Activated CD4-positive, alpha-beta T cell treated with anti-CD3 and anti-CD28 coated beads, Interleukin-10, Interleukin-2, amounts not matched to agents 100 ng/mL and 50 ng/mL, durations not matched to agents 16 hours and 8 hours (primary cell): ENCODE measurements at places on chromosomes 2 and 18.

DNA sequence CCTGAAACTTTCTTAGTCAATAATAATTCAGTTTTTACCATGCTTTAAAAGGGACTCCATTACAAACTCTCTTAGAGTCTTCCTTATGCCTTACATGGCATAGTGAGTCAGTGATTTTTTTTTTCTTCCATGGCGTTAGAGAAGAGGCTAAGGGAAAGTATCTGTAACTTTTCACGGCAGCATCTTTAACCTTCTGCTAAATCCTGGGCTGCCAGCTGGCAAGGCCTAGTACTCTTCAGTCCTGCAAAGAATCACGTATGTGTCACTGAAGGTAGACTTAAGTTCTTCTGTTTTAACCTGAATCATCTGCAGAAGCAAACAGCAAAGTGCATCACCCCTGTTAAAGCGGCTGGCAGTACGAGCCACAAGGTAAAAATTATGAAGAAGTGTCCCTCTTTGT is 286.3 kb upstream of the FN1 start:
- no peak for DNase-seq

DNA sequence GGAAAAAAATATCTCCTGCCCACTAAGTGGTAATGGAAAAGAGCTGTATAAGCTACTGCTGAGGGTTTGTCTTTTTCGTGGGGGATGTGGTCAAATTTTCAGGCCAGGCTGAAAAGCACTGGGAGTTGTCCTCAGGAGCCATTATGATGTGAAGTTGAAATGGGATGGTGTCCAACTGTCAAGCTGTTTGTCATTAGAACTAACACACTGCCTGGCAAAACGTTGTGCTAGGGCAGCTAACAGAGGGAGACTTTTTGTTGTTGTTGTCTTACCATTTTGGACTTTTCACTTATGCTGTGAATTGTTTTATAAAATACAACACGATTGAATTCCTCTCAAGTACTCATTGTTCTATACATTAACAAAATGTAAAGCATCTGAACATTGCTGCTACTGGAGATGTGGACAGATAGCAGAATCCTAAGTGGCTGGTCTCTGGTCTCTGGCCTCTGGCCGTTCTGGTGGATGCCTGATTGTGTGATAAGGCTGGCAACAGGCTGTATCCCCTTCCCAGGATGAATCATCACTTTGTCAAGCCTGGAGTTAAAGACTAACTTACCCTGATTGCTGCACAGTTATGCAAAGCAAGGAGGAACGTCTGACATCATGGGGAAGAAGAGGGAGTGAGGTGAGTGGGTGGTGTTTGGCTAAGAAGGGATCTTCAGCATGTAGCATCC is 2.3 kb downstream of the MYO1B start:
- peak; percentile 2 for DNase-seq

DNA sequence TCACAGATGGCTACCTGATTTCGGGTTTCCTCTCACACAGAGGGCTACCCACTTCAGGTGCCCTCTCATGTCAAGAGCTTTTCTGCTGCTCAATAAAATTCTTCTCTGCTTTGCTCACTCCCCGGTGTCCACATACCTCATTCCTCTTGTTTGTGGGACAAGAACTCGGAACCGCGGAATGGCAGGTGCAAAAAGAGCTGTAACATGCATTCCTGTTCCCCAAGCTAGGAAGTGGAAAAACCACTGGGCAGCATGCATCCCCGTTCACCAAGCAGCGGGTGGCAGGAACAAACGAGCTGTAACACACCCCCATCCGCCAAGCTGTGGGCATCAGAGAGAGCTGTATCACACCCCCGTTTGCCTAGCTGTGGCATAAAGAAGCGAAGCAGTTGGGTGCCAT is 27.2 kb upstream of the FRZB start:
- no peak for DNase-seq

DNA sequence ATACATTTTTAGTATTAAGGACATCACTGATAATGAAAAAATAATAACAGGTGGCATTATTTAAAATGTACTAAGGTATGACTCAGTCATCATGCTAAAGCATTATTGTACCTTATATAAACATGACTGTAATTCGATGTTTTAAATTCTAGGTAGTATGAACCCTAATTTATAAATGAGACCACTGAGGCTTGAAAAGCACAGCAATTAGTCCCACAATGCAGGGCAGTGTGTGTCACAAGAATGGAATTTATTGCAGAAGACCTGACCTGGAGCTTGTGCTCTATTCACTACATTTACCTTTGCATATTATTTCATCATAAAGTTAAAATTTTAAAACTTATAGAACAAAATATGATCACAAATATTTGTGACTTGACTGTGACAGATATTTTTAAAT is 358.5 kb upstream of the DSEL start:
- no peak for DNase-seq

DNA sequence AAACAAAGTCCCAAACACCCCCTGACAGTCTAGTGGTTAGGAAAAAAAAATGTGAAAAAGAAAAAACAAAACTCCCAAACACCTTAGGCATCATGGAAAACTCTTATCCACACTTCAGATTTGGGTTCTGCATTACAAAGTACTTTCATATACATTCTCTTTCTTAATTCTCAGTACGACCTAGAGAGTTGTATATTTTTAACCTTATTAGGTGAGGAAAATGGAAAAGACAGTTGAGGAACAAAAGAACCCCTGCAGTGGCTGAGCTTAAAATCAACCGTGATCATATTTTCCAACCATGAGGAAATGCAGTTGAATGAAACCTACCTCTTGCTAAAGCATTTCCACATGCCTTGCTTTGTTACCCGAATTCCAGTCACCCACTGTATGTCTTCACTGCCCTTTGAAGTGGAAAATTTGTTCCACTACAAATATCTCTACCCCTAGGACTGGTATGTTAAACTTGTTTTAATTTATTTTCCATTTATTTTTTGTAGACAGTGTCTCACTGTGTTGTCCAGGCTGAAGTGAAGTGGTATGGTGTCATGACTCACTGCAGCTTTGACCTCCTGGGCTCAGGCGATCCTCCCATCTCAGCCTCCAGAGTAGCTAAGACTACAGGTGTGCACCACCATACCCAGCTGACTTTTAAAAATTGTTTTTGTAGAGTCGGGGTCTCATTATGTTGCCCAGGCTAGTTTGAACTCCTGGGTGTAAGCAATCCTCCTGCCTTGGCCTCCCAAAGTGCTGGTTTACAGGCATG is 56.9 kb upstream of the LPIN2 start:
- DNase-seq = no peak

GRCh38 chr2:234796045-234796591 is 155.7 kb upstream of the SH3BP4 start:
- DNase-seq = no peak

DNA sequence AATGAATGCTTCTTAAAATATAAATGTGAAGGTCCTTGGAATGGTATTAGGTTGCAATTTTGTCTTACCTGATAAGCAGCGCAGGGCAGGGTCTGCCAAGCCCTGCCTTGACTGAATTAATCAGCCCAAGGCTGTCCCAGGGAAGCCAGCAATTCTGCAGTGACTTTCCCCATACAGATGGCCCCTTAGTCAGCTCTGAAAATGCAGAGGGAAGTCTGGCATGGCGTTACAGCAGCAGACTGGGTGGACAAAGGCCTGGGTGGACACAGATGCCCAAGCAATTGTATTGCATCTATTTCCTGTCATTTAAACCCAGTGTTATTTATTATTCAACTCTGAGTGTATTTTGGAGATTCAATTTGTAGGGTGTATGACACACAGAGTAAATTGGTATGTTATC is 56.6 kb upstream of the NOL4 start:
- no peak for DNase-seq

DNA sequence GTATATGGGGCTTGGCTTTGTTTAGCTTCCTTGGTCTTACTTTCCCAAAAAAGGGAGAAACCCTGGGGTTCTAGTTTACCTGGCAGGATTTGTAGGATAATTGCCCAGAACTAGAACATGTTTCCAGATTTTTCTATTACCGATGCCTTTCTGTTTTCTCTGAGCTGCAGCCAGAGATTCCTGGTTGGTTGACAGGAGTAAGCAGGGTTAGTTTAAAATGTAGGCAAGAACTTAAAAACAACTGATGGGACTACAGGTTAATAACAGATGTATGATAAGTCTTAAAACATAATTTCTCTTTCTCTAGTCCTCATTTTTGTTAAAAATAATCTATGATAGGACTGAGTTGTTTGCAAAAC is 38.9 kb upstream of the GMCL1 start:
- DNase-seq = no peak
